ENCODE measurements at places on chromosomes 12 and 14. TPM values are rescaled to one million over a fixed set of nuclear protein-coding genes. Genes with fewer than 3 reads are reported as not detected.

Gene ATXN3
- 22.4 TPM for total RNA-seq

Gene MYO1H
- total RNA-seq = not detected

Gene CRIP2
- 77.8 TPM for total RNA-seq

Gene HSPB8
- total RNA-seq = 94.5 TPM

Gene KRT71
- total RNA-seq = not detected

Gene PLEKHD1
- total RNA-seq = under 0.01 TPM

Gene OVCH1
- total RNA-seq = under 0.01 TPM

Gene CIT
- 6.8 TPM for total RNA-seq

Gene ZNF385A
- 3.7 TPM for total RNA-seq

Gene AGAP2
- 2.1 TPM for total RNA-seq

Gene ALDH2
- total RNA-seq = 5.7 TPM

Gene PRIM1
- total RNA-seq = 14.6 TPM

Gene RNASE7
- not detected for total RNA-seq

Gene FAR2
- total RNA-seq = 12.5 TPM

Gene ATXN2
- total RNA-seq = 42.8 TPM

Gene LYZ
- total RNA-seq = 34.4 TPM

Gene GPHB5
- total RNA-seq = not detected

Gene GPR162
- total RNA-seq = 8.9 TPM

Gene NRL
- 2.1 TPM for total RNA-seq

Gene AQP6
- 0.52 TPM for total RNA-seq

Gene HAL
- total RNA-seq = 0.52 TPM

Gene DAO
- not detected for total RNA-seq

Gene GSG1
- total RNA-seq = 6.8 TPM

Gene KRT6C
- total RNA-seq = not detected

Gene KRT4
- total RNA-seq = not detected

Gene CLEC9A
- not detected for total RNA-seq

Gene TNS2
- 21.9 TPM for total RNA-seq

Gene SLC38A4
- 4.7 TPM for total RNA-seq

Gene CD163
- 23.0 TPM for total RNA-seq
